ENCODE measurements at places on chromosomes 11 and 22.

DNA sequence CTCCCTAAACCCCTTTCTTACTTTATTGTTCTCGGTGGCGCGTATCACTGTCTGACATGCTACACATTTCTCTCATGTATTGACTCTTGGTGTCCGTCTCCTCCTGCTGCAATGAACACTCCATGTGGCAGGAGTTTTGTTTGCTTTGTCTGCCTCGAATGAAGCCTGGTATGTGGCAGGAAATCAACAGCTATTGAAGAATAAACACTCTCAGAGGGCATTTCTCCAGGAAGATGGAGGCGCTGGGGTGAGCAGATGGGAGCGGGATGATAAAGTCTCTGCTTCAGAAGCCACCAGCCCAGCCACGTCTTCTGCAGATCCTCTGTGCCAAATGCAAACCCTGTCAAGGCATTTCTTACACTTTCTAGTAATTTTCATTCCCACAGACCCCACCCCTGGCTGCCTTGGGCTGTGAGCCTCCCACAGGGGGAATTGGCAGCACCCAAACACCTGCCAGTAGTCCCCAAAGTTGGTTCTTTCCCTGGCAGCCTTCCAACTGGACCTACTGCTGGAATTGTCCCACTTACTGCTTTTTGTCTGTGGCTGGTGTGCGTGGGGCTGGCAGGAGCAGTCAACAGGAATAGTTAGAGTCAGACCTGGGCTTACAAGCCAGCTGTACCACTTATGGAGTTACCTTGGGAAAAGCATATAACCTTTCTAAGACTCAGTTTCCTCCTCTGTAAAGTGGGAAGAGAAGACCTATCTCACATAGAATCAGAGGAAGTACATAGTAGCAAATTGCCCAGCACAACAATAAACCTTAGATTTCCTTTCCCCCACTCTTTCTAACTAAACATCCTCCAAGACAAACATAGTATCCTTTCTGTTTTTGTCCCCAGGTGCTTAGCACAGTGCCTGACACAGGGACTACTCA, 13.3 kb upstream of the IL10RA start:
- peak; percentile 42 for DNase-seq

DNA sequence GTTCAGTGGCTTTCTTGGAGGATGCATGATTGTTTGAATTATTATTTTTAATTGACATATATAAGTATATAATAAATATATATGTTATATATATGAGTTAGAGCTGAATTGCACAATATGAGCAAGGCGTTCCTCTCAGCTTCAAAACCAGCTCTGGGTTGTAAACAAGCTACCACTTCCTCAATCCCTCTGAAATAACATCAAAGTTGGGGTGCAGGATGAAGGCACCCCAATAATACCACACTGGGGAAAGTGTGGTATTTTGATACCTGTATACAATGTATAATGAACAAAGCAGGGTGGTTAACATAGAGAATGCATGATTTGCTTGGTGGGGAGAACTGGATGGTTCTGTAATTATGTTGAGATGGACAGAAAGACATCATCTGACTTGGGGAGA, 1.7 kb upstream of the SORL1 start:
- DNase-seq: no peak

- peak; percentile 19 for DNase-seq
These were observed 855 bp upstream of the MS4A5 start for GRCh38 chr11:60428517-60428916.

DNA sequence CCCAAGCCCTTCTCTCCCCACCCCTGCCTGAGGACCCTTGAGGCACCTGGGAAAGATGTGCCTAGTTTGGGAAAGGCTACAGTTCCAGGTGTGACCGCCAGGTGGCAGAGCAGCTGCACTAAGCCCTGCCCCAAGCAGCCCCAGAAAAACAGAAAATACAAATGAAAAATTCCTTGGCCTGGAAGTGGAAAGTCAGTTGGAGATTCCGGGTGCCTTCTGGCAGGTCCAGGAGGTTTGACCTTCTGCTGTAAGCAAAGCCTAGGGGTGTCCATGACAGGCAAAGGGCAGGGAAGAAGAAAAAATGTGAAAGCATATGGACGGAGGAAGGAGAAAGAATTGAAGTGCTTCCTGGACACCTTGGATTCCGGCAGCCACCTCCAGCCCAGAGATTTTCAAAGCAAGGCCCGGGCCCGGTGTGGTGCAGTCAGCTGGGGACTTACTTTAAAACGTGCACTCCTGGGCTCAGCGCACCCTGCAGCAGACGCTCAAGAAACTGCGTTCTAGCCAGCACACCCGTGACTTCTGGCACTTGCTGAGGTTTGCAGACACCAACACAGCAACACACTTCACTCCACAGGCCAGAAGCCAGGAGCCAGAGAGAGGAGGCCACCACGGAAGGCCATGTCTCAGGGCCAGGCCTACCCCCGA, 37.3 kb upstream of the SLC22A12 start:
- DNase-seq: peak; percentile 16
